ENCODE measurements at places on chromosomes 1 and 21.

GRCh38 chr21:46000731-46001641 lies 19.4 kb downstream of the COL6A1 start:
- no peak for DNase-seq

GRCh38 chr1:24896596-24897262 lies 33.3 kb downstream of the RUNX3 start:
- DNase-seq: no peak

- DNase-seq: no peak
Measured at GRCh38 chr1:70411360-70411844, 334 bp downstream of the CTH start.

DNA sequence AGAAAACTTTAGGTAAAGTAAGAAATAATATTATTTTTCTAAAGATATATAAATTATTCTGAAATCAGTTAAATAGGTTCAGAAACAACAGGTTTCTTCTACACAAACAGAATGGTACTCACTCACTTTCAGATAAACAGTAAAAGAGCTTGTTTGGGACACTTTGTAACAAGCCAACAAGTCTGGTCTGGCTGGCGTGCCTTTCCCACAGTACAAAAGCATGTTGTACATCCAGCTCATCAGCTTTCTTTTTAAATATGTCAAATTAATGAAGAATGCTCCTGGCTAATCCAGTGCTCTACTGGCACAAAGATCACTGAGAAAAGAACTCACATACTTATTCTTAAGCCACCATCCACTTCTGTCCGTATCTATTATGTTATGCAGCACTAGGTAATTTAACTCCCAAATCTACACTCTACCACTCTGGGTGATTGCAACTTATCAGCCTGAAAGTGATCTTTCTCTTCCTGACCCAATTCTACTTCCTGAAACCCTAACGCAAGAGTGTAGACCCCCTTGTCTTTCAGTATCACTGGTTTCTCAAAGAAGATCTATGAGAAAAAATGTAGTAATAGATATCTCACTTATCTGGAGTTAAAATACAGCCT lies 32.6 kb downstream of the TRIT1 start:
- peak; percentile 45 for DNase-seq

GRCh38 chr1:157652859-157653493 lies 47.6 kb downstream of the FCRL3 start:
- DNase-seq: peak; percentile 93

DNA sequence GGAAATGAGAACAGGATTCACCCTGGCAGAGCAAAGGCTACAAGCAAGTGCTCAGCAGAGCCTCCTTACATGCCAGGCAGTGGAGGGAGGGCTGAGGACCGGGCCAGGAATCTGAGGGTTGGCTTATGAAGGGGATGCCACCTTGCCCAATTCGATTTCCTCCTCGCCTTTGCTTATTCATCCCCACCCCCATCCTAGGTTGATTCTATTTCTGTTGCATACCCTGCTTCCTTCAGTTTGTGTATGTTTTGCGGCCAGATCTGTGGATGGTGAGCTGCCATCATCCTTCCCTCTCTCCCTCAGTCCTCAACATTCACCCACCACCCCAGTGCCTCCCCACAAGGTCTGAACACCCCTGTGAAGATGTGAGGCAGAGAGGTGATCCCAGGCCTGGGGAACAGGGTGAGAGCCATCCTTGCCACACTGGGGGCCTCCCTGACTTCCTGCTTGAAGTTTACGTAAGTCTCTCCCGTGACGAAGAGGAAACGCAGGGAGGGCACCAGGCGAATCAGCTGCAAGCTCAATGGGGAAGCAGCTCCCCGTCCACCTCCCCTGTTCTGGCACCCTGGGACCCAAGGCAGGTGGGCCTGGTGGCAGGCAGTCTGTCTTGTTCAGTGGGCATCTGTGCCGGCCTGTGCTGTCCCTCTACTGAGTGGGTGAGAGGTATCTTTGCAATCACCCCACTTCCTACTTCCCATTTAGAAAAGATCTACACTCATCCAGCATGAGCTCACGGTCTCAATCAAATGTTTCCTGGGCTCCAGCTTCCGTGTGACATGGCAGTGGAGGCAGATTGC lies 50.6 kb upstream of the CNTN2 start:
- DNase-seq: no peak

GRCh38 chr1:40302475-40302874 lies 14.6 kb downstream of the COL9A2 start:
- DNase-seq: no peak

- no peak for DNase-seq
Measured at GRCh38 chr1:208235982-208236761, 8.0 kb downstream of the PLXNA2 start.

- DNase-seq: no peak
Measured at GRCh38 chr1:158126425-158126824, 54.3 kb upstream of the CD1D start.

GRCh38 chr1:33524586-33524985 lies 52.1 kb downstream of the ZSCAN20 start:
- DNase-seq: peak; percentile 63

DNA sequence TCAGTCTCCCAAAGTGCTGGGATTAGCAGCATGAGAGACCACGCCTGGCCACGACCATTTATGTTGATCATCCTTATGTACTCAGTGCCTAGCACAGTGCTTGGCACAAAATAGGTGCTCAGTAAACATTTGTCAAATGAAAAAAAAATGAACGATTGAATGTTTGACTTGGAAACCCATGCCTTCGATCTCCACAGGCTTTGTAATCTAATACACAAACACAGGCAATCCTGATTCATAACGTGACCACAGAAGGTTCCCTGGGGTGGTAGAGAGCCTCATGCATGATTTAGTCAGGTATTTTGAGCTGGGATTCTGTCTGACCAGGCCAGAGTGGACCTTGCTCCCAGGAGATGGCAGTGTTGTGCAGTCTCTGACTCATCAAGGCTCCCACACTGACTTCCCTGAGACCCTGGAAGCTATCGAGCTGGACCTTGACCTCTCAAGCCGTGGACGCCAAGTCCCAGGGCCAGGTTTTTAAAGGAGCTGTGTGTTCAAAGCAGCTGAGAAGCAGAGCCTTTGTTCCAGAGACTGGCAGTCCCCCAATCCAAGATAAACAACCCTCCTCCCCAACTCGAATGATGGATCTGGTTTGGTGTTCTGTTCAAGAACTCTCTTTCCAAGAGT lies 81.1 kb downstream of the PGM1 start:
- peak; percentile 58 for DNase-seq

GRCh38 chr1:182262425-182262824 lies 129.2 kb downstream of the GLUL start:
- peak; percentile 67 for DNase-seq

DNA sequence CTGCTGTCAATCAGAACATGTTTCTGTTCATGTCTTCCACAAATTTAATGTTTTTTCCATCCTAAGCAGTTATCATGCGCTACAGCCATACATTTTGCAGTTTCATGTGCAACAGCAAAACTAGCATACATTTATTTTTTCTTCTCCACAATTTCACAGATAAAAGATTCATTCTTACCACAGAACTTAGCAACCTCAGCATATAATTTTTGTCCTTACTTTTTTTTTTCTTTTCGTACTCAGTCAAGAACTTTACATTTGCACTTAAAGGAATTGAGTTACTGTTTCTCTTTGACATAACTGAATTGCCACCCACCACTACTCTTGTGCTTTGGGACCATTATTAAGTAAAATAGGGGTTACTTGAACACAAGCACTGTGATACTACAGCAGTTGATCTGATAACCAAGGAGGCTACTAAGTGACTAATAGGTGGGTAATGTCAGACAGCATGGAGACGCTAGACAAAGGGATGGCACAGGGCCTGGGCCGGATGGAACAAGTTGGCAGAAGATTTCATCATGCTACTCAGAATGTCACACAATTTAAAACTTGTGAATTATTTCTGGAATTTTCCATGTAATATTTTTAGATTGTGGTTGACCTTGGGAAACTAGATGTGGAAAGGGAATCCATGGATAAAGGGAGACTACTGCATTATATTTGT lies 50.2 kb upstream of the LHX8 start:
- no peak for DNase-seq

DNA sequence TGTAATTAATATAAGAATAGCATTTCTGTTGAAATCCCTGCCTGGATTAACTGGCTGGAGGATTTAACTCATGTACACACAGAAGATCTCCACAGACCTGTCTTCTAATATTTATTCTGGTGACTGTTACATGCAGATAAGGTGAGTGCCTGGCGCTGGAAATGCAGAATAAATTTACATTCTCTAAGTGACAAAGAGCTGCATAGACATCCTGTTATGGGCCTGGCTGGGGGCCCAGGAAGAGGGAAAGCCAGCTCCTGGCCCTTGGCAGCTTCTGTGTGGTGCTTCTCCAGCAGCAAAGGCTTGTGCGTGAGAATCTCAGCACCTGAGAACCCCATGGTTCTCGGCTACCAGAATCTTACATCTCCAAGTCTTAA lies 446.6 kb downstream of the PTPRU start:
- DNase-seq: no peak

GRCh38 chr1:235929216-235929615 lies 62.5 kb upstream of the LYST start:
- no peak for DNase-seq

DNA sequence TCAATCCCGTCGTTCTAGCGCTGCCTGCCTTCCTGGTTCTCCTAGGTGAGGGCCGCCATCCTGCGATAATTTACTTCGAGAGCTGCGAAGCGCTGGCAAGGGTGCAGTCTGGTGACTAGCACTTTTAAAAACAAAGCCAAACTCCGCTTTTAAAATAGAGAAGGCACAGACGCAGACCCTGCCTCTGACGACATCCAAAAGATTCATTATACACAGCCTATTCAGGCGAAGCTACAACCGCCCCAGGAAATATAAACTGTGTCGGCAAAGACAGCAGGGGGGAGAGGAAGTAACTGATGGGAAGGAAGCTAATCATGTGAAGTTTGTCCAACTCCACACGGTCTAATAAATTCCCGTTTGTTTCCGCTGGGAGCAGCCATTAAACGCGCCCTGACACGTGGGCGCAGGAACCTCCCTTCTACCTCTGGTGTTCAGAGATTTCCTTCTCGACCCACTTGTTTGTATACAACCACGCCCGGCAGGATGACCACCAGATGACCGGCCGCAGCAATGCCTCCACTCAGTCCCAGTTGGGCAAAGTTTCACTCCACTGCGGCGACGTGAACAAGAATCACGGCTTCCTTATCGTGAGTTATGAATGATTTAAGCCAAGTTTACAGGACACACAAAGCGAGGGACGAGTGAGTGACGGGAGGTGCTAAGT lies 1.3 kb downstream of the GNG12 start:
- DNase-seq: peak; percentile 17

DNA sequence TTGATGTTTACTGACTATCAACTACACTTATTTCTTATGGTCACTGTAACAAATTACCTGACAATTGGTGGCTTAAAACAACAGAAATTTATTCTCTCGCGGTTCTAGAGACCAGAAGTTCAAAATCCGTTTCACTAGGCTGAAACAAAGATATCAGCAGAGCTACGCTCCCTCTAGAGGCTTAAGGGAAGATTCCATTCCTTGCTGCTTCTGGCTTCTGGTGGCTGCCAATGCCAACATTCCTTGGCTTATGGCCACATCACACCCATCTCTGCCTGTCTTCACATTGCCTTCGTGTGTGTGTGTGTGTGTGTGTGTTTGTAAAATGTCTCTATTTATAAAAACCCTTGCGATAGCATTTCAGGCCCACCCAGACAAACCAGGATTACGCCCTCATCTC lies 66.4 kb downstream of the LMX1A start:
- DNase-seq: no peak

DNA sequence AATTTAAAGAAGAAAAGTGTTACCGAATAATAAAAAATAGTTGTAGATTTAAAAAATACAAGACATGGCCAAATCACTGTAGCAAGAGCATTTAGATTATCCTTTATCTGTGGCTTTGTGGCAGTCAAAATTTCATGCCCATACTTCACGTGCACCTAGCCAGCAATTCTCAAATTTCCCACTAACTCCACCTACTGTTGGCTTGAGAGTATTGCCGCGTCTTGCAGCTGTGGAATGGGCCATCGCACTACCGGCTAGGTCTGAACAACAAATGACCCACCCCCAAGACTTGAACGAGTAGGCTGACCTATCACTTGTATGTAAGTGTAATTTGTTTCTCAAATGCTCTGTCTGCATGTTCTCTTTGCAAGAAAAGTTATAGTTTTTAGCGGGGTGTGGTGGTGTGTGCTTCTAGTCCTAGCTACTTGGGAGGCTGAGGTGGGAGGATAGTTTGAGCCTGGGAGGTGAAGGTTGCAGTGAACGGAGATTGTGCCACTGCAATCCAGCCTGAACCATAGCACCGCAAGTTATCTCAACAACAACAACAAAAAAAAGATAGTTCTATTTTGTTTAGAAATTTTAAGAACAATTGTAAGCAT lies 4.1 kb downstream of the KRTAP13-4 start:
- peak; percentile 63 for DNase-seq

- no peak for DNase-seq
Measured at GRCh38 chr1:218850367-218850766, 323.3 kb upstream of the LYPLAL1 start.

GRCh38 chr1:25878690-25879089 lies 3.2 kb upstream of the PAQR7 start:
- no peak for DNase-seq

DNA sequence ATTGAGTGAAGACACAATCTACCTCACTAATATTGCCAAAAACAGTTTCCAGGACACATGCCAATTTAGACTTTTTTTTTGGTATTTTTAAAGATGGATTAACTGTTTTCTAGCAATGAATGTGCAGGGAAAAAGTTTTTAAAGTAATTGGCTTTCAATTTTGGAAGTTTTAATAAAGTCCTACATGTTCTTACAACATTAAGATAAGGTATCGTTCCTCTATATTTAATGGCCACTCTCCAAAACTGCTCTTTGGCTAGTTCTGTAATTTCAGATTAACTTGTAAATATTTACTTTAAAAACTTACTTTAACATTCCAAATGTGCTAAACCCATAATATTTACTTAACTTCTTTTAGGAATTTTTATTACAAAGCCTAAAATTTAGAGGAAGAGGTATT lies 1332.2 kb upstream of the PRMT6 start:
- no peak for DNase-seq

GRCh38 chr21:27818847-27819246 lies 852.0 kb upstream of the ADAMTS5 start:
- DNase-seq: no peak

DNA sequence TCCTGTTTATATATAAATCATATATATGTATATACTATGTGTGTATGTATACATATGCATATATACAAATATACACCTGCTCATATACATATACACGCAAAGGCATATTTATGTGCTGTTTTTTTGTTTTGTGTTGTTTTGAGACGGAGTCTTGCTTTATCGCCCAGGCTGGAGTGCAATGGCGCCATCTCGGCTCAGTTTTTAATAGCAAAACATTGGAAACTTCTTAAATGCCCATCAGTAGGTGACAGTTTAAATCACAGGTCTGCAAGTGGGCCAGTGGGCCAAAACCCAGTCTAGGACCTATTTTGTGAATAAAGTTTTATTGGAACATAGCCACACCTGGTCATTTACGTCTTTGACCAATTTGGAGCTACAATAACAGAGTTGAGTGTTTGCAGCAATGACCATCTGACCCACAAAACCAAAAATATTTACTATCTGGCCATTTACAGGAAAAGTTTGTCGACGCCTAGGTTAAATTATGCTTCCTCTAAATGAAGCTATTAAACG lies 132.3 kb downstream of the TOMM20 start:
- DNase-seq: no peak

Measured in OCI-M1 (cell line).